Hematopoietic multipotent progenitor cell (in vitro differentiated cells): ENCODE measurements at places on chromosomes 2 and 18. TPM values are rescaled to one million over a fixed set of nuclear protein-coding genes. Genes with fewer than 3 reads are reported as not detected.

TGFA gene
- total RNA-seq: 0.27 TPM

DNA sequence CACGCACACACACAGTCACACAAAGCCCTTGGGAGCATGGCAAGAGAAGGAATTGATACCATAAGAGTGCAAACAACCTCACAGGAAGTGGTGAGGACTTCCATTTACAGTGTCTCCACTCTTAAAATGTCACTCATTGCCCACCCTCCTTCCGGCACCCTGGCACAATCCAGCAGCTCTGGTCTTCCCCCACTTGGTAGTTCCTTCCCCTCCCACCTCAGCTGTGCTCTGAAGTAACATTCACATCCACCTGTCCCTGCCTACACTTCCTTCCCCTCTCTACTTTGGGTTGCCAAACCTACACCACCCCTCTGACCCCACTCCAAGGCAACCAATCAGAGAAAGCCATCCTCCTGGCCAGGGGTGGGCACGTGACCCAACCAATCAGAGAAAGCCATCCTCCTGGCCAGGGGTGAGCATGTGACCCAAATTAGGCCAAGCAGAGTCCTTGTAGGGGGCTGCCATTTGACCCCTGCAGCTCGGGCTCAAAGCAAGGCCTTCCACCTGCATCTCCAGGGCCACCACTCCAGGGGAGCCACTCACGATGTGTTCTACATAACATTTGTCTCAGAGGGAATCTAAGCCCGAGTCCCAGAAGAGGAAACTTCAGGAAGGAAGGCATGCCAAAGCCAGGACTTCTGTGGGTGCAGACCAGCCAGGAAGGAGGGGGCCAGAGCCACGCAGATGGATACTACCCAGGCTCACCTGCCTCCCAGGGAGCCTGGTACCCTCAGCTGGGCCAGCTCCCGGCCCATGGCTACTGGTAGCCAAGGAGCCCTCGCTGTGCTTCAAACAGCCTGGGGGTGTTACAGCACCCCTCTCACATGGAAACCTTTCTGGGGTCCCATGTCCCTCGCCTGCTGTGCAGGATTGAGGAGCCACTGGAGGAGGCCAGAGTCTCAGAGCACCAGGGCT, 21.2 kb downstream of the CYP26B1 start:
- no peak for DNase-seq

ZBTB7C gene
- not detected for total RNA-seq

RNU2-63P gene
- under 0.01 TPM for total RNA-seq

DNA sequence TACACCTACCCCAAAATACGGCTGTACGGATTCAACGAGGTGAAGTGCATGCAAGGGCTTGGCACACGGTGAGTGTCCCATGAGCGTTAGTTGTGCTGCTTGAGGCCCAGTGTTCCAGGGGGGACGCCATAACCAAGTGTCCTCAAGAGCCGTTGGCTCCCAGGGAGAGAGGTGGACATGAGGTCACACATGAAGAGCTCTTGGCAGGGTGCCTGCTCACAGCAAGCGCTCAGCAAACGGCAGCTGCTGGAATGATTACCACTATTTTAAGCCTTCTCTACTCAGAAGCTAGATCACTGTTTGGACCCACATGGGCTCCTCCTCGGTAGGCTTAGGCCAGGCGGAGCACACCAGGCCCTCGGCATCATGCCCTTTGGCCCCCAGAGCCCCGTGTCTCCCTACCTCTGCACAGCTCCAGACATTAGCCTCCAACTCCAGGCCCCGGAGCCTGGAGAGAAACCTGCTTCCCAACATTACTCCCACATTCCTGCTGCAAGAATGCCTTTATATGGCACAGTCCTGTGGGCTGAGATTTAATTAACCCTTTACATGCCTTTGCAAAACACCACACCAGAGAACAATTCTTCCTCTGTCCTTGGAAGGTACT, 68.4 kb upstream of the PPP1CB start:
- no peak for DNase-seq

GRCh38 chr2:181371782-181372645, 85.2 kb upstream of the ITGA4 start:
- peak; percentile 12 for DNase-seq

DNA sequence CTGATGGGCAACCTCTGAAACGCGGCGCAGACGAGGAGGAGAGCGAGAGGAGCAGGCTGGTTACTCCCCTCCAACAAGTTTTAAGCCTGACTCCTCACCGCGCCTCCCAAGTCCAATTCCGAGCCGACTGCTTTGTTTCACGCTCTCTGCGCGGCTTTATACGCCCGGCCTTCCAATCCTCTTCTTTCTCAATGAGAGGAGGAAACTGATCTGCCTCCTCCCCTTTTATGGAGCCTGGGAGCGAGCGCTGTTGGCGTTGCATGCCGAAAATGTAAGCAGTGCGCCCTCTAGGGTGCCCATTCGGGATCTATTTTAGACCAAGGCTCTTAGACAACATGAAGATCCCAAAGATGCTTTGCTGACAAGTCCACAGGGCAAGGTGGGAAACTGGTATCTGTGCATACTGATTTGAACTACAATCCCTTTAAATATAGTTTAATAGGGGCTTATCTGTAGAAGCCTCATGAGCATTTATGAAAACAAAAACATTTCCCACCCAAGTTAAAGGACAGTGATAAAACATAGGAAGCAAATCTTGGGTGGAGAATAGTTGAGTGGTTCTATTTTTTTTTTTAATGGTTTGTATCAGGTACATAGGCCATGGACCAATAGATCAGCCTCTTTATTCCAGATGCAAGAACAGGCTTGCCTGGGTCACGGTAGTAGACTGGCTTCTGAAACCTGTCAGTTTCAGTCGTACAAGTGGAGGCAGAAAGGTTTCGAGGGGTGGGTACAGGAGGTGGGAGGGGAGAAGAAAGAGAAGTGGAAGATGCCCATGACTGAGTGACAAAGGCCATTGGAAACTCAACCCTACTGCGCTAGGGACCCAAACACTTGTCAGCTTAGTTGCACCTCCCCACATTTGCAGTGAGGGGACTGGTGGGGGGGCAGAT, at the start of gene RND3:
RND3 (minus strand) TSS at position 131 of the 893 bp plus-strand sequence. CDS start 250 bp downstream, outside the sequence.
- DNase-seq: peak; percentile 73

DNA sequence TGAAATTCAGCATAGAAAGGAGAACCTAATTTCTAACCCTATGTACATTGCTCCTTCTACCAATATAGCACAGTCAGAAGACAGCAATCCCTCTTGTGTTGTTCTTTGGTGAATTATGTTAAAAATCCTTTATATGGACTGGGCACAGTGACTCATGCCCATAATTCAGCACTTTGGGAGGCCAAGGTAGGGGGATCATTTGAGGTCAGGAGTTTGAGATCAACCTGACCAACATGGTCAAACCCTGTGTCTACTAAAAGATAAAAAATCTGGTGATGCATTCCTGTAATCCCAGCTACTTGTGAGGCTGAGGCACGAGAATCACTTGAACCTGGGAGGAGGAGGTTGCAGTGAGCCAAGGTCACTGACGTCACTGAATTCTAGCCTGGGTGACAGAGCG, 195.6 kb downstream of the TMX3 start:
- no peak for DNase-seq

DNA sequence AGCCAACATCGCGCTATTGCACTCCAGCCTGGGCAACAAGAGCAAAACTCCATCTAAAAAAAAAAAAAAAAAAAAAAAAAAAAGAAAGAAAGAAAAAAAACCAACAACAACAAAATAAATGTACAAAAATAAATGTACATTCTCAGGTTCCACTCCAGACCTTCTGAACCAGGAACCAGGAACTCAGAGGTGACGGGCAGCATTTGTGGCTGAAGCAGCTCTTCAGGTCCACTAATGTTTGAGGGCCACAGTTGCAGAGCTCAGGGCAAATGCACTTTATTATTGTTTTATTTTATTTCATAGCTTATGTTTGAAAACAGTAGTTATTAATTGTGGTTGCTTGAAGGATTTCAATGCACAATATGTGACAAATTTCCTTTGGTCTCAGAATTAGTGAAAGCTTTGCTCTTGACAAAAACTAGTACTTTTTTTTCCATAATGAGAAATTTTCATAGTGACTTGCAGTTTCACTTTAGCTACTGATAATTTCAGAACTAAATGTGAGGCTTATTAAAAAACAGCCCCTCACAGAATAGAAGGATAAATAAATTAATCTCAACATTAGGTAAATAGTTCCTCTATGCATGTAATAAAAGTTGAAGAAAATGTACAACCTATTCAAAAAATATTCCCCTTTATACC, 378.4 kb upstream of the SPHKAP start:
- DNase-seq: no peak

TMEM163 gene
- 17.2 TPM for total RNA-seq

DNA sequence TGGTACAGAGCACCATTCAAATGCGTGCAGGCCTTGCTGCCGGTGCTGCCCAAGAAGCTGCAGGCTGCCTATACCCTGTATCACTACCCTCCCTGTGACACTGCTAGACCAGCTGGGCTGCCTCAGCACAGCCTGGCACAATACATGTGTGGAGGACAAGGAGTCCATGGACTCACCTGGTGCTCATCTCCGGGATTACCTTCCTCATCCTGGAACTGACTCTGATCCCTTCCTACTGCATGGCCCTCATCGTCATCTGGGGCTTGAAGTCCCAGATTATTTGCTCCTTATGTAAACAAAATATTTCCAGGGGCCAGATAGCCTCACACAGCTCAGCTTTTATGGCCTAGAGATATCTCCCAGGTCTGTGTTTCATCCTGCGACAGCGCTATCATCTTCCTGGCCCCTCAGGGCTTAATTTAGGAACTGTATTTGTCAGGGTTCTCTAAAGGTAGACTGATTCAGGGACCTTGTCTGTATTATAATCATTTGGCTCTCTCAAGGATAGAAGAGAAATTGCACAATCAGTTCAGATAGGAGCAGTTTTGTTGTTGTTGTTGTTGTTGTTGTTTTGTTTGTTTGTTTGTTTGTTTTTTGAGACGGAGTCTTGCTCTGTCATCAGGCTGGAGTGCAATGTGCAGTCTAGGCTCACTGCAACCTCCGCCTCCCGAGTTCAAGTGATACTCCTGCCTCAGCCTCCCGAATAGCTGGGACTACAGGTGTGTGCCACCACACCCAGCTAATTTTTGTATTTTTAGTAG, 42.9 kb downstream of the WDR75 start:
- DNase-seq: no peak

GRCh38 chr2:217382794-217383193, 522.9 kb upstream of the TNP1 start:
- no peak for DNase-seq

MITD1 gene
- total RNA-seq: 7.3 TPM

- DNase-seq: no peak
Measured at GRCh38 chr2:233821709-233822100, 32.6 kb downstream of the HJURP start.

IL36A gene
- under 0.01 TPM for total RNA-seq

GRCh38 chr18:79371561-79372121, 24.1 kb upstream of the NFATC1 start:
- DNase-seq: no peak

ACTG2 gene
- total RNA-seq: not detected

PID1 gene
- not detected for total RNA-seq

- DNase-seq: no peak
Measured at GRCh38 chr2:37809525-37809924, 115.6 kb upstream of the RMDN2 start.

KANSL1L gene
- total RNA-seq: 14.0 TPM
